ENCODE measurements at places on chromosomes 5 and 9.

- peak; percentile 85 for DNase-seq
Observed at GRCh38 chr5:79107020-79107796, 4.4 kb upstream of the BHMT start.

DNA sequence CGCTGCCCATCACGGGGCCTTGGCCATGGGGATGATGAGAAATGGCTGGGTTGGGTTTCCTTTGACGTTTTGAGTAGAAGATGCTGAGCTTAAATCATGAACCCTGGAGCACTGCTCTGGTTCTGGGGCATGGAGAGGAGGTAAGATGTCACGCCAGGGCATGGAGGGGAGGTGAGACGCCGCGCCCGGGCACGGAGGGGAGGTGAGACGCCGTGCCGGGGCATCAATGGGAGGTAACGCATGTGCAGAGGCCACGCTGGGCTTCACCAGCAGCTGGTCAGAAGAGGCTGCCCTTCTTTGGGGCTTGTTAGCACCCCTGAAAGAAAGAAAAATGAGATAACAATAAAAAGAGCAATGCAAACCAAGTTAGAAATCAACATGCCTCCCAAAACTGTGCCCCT, 322.5 kb upstream of the IRX4 start:
- DNase-seq = no peak

GRCh38 chr5:36607114-36607571, 737 bp downstream of the SLC1A3 start:
- DNase-seq = no peak

DNA sequence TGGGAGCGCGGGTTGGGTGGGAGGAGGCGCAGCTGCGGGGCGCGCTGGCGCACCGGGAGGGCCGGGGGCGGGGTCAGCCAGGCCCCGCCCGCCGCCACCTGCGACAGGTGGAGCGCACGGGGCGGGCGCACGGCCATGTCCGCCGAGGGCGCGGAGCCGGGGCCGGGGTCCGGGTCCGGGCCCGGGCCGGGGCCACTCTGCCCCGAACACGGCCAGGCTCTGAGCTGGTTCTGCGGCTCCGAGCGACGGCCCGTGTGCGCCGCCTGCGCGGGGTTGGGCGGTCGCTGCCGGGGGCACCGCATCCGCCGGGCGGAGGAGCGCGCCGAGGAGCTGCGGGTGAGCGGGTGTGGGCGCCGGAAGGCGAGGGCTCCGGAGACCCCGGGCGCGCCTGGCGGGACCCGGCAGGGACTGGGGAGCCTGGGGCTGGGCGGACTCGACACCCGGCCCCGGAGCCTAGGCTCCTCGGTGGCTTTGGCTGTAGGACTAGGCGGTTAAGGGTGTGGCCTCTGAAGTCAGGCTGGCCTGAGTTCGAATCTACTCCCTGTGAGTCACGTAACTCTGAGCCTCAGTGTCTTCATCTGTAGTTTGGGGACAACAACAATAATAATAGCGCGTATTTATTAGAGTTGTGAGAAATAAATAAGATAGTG, at the start of gene BSPRY:
BSPRY (plus strand) TSS at position 97 of the 650 bp plus-strand sequence; CDS start at position 136, 39 bp downstream.
- peak; percentile 6 for DNase-seq

DNA sequence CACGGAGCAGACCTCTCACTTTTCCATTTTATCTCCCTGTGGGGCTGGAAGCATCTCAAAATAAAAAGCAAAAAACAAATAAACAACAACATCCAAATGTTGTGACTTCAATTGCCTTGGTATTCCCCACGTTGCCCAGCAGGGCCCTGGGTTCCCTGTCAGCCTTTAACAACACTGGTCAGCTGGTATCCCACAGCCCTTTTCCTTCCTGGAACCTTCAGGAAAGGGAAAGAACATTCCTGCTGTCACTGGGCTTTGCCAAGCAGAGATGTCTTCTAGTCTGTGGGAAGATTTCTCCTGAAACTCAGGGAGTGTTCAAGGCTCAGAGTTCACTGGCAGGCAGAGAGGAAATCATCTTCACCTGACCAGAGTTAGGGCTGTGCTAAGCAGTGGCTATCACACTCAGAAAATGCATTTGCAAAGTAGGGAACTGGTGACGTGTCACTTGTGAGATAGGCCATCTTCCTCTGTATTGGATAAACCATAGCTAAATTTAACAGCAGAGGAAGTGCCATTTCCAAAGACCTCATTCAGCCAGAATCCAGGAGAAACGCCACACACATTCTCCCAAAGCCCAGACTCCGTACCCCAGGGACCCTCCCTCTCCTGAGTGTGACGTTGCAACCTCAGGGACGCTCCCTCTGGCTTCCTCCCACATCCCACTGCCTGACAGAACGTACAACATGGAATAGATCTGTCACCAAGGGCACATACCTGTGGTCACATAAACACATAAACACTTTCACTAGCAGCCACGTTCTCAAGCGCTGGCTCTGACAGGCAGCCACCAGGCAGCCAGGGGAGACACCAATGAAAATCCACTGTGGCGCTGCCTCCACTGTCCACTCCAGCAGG, 274.0 kb upstream of the DAPK1 start:
- DNase-seq = peak; percentile 57

- DNase-seq = peak; percentile 17
Observed at GRCh38 chr9:104900871-104901270, 27.1 kb downstream of the ABCA1 start.

- no peak for DNase-seq
Observed at GRCh38 chr9:94528886-94529285, 26.0 kb upstream of the PCAT7 start.

DNA sequence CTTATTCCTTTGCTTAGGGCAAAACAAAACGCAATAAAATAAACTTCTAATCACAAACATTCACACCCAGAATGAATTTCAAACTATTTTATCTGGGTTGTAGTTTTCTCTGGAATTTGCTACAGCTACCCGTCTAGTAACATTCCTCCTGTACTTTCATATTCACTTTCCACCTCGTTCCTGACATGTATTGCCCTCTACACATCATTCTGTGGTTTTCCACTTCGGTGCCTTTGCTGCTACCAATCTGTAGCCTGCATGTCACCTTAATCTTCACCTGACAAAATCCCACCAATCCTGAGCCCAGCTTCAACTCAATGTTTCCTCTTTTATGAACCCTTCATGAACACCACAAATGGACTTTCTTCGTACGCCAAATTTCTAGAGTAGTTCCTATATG, 694.1 kb upstream of the C9orf72 start:
- DNase-seq = no peak

DNA sequence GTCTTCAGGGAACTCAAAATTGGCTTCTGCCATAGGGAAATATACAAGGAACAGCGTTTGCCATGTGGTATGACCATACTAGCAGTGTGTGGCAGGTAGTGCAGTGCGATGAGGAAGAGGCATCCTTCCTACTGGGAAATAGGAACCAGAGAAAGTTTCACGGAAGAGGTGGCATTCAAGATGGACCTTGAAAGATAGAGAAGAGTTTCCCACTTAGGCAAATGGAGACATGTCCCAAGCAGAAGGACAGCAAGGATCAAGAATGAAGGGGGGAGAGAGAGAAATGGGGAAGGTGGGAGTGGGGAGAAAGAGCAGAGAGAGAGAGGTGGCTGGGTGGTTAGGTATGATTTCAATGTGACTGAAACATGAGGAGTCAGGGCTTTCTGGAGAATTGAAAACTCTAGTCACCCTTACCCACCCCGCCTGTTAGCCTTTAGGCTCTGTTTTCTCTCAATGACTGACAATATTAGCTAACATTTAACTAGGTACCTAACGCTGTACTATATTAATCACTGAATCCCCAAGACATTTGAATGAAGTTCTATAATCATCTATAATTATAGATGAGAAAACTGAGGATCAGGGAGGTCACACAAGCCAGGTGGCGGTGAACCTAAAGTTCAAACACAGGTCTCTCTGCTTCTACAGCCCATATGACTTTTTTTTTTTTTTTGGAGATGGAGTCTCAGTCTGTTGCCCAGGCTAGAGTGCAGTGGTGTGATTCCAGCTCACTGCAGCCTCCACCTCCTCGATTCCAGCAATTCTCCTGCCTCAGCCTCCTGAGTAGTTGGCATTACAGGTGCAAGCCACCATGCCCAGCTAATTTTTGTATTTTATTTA, 171.3 kb downstream of the NR3C1 start:
- DNase-seq = no peak

- DNase-seq = peak; percentile 48
Observed at GRCh38 chr5:35440409-35440808, 177.3 kb upstream of the SPEF2 start.

DNA sequence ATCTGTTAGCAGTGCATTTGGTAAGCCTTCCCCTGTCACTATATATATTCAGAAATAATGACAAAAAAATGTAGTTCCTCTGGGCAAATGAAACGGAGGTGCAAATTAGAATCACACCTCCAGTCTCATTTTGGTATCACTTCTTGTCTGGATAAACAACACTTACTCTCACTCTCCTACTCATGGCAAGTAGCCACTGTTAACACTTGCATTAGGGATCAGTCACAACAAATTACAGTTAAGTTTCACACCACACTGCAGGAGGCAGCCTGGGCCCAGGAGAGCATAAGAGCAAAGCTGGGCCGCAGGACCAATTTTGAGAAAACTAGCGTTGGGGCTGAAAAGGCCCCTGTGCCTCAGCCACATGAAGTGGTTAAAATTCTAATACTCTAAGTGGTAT, 161.0 kb downstream of the ELAVL2 start:
- DNase-seq = no peak

DNA sequence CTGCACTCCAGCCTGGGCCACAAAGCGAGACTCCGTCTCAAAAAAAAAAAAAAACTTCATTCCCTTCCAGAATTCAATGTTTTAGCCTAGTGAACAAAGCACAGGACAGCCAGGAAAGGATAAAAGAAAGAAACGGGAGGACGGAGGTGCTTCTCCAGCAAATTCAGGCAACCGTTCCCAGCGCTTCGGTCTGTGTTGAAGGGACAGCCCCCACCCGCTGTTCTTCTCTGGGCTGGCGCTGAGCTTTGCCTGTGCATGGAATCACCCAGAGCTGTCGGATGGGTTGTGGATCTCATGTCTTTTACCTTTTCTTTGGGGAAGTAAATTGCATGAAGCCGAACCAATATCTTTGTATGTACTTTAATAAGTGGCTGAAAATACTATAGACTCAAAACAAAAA, 248.4 kb upstream of the IRX2 start:
- DNase-seq = no peak

DNA sequence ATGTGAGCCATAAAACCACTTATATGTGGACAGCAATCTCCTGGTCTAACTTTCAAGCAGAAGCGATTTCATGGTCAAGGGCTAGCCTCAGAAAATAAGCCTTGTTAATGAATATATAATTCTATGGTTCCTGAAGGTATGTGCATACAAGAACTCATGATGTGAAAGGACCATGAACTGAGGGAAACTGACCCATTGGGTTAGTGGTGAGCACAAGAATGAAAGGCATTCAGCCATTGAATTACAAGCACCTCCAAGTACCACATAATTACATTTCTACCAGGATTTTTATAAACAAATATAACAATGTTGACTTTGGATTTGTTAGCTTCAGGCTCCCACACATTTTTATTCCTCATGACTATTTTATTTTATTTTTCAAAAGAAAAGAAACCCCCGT, 459.0 kb downstream of the TLE4 start:
- DNase-seq = no peak

GRCh38 chr5:142883025-142883424, 112.8 kb downstream of the ARHGAP26 start:
- no peak for DNase-seq

DNA sequence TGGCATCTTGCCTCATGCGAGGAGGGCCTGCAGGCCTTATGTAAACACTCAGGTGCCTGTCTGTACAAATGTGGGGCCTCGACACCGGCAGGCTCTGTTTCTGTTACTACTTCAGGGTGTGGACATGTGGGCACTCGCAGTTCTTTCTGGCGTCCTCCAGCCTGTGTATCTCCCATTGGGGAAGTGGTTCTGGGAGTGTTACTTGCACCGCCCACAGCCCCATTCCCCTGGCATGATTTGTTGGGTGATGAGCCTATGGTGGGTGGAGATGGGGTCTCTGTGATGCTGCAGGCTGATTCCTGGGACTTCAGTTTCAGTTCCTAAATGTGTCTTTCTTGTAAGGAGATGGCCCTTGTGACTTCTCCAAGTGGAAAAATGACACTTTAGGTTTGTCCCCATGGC, 82.1 kb upstream of the PITX1 start:
- peak; percentile 95 for DNase-seq

- no peak for DNase-seq
Observed at GRCh38 chr5:43207601-43208000, 15.6 kb downstream of the NIM1K start.

DNA sequence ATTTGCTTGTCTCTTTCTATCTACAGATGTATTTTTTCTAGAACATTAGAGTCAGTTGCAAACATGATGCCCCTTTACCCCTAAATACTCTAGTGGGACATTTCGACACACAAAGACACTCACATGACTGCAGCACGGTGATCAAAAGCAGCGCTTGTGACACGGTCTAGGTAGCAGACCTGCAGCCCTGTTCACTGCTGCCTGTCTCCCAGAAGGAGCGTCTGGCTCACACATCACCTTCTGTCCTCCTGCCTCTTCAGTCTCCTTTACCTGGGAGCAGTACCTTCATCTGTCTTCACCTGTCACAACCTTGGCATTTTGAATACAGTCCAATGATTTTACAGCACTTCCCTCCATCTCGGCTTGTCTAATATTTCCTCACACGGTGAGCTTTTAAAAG, 51.9 kb upstream of the SH3PXD2B start:
- DNase-seq = no peak

DNA sequence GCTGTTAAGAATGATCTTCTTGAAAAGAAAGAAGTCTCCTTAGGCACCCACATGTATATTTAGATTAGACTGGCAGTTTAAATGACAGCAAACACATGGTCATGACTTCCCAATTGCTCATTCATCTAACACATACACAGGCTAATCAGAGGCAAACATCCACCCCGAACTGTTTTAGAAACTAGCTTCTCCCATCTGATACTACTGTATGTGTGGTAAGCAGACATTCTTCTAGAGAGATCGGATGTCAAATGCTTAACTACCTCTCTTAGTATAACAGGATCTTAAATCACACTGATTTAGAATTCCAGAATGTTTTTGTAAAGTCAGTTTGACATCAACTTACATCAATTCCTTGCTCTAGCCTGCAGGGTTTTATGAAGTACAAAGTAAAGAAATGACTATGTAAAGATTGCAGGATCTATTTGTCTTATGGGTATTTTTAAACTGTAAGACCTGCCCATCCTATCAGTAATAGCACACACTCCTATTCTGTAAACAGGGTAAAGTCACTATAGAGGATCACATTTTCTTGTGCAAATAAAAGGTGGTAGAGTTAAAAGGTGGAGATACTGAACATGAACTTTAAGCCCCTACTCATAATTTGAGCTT, 239.7 kb downstream of the MLLT3 start:
- DNase-seq = no peak

DNA sequence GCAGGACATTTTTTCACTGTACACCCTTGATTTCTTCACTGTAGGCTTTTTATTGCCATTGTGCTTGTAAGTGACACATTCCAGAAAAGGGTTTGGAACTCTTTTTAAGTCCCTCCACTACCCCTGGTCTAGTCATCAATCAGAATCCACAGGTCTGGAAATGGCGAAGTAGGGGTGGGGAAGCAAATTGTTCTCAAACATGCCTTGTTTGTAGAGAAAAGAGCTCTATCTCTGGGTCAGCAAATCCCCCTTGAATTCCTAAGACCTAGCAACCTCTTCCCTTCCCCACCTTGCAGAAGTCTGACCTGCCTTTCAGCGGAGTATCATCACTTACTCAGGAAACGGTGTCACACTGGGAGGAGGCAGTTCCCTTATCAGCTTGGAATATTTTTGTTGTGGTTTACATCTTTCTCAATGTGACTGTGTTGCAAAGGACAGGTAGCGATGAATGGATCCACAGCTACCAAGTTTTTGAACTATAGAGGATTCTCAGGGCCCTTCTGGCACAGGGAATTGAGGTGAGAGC, 3.2 kb downstream of the SH3RF2 start:
- DNase-seq = no peak

All from MV-4-11 (cell line).